Peyer's patch (tissue), 4 donors: ENCODE measurements at places on chromosomes 11 and 22. TPM values are rescaled to one million over a fixed set of nuclear protein-coding genes. Genes with fewer than 3 reads are reported as not detected.

GRCh38 chr11:7540830-7541555, 27.2 kb downstream of the PPFIBP2 start:
- no peak for DNase-seq

DNA sequence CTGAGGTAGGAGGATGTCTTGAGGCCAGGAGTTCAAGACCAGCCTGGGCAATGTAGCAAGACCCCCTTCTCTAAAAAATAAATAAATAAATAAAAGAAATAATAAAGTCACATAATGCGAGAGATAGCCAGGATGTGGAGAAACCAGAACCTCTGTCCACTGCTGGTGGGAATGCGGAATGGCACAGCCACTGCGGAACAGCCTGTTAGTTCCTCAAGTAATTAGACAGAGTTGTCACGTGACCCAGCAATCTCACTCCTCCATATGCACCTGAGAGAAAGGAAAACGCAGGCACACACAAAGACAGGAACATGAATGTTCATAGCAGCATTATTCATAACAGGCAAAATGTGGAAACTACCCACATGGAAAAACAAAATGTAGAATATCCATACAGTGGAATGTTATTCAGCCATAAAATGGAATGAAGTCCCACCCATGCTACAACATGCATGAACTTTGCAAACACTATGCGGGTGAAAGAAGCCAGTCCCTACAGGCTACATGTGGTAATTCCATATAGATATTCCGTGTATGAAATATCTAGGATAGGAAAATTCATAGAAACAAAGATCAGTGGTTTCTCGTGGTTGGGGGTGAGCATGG, 27.4 kb downstream of the LIF start:
- DNase-seq: no peak

GRCh38 chr11:26018336-26018735, 313.6 kb upstream of the ANO3 start:
- DNase-seq: no peak

DNA sequence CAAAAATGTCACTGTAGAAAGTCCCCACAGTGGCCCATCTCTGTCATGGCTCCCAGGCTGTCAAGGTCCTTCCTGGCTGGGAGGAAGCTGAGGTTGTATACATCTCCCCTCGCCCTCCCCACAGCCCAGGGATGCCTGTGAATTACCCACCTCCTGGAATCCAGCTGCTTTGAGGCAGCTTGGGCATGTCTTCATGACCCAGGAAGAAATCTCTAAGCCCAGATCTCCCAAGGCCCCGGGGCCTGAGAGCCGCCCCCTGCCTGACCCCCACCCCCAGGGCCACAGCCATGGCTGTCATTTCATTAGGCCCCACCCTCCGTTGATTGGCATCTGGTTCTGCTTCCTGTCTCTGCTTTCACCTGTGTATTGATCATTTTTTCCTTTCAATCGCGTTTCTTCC, 207.5 kb downstream of the TBC1D22A start:
- no peak for DNase-seq

DNA sequence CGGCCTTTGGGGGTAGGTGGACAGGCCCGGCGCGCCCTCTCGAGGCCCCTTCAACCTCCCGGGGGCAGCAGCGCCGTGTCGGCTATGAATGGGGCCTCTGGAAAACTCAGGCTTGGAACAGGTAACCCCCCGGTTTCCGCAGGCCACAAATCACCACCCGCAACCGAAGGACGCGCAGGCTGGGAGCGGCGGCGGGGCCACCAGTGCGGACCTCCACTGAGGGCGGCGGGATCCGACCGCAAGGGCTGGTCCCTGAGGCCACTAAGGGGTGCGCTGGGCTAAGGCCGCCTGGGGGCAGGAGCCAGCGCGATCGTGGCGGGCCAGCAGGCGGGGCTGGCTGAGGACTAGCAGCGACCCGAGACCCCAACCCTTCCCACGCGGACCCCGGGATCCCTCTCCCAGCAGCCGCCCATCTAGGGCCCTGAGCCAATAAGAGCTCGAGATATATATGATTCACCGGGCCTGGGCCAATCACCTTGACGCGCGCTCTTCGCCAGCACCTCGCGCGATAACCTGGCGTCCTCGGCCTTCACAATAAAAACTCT, 609 bp upstream of the ATF4 start:
- peak; percentile 97 for DNase-seq

PRAME gene
- not detected for total RNA-seq

GRCh38 chr22:19909350-19910179, 32.0 kb upstream of the COMT start:
- DNase-seq: peak; percentile 94

NLRP6 gene
- total RNA-seq: 495 TPM

MADD gene
- 74.3 TPM for total RNA-seq

- DNase-seq: no peak
These were observed 21.7 kb downstream of the PTPN5 start for GRCh38 chr11:18769802-18770456.

- no peak for DNase-seq
These were observed 54.1 kb downstream of the MAML2 start for GRCh38 chr11:96288915-96289314.

GPR152 gene
- not detected for total RNA-seq

- no peak for DNase-seq
These were observed 20.4 kb upstream of the MAPK1 start for GRCh38 chr22:21887841-21888240.

CD44 gene
- total RNA-seq: 412 TPM

DNA sequence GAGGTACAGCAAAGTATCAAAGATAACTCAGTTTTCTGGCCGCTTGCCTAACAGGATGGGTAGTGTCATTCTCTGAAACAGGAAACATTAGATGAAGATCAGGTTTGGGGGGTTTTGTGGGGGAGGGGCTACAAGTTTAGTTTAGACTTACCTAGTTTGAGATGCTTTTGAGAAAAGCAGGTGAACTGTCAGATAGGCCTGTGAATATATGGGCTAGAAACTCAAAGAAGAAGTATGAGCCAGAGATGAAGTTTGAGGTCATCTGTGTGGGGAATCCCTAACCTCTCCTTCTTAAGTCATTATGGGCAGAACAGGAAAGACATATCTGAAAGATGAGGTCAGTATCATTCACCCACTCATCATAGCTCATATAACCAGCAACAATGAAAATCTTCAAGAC, 11.9 kb downstream of the HOATZ start:
- DNase-seq: no peak

PHOX2A gene
- not detected for total RNA-seq

TMX2 gene
- total RNA-seq: 70.9 TPM

- DNase-seq: no peak
These were observed 64.0 kb downstream of the CCDC83 start for GRCh38 chr11:85918910-85919794.

LSP1 gene
- 175 TPM for total RNA-seq

FAT3 gene
- total RNA-seq: under 0.01 TPM

CNTN5 gene
- not detected for total RNA-seq

POGLUT3 gene
- total RNA-seq: 1.7 TPM

DNA sequence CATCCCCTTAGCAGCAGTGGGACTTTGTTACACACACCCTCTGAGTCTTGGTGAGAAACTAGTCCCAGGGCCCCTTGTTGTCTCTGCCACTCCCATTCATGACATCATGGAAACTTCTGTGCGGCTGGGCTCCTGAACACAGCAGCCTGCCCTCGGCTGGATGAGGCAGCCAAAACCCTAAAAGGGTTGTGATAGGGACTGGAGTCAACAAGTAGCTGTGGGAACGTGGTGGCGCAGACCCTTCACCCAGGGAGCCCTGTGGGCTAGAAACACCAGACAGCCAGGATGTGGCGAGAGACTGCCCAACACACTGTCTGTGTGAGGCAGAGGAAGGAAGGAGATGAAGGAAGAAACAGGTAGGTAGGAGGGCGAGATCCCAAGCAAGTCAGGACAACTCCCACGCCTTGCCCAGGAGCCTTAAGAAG, 3.9 kb downstream of the CD3D start:
- peak; percentile 82 for DNase-seq

- no peak for DNase-seq
These were observed 3.8 kb downstream of the MAPK12 start for GRCh38 chr22:50257451-50258360.

IGSF22 gene
- not detected for total RNA-seq

DNA sequence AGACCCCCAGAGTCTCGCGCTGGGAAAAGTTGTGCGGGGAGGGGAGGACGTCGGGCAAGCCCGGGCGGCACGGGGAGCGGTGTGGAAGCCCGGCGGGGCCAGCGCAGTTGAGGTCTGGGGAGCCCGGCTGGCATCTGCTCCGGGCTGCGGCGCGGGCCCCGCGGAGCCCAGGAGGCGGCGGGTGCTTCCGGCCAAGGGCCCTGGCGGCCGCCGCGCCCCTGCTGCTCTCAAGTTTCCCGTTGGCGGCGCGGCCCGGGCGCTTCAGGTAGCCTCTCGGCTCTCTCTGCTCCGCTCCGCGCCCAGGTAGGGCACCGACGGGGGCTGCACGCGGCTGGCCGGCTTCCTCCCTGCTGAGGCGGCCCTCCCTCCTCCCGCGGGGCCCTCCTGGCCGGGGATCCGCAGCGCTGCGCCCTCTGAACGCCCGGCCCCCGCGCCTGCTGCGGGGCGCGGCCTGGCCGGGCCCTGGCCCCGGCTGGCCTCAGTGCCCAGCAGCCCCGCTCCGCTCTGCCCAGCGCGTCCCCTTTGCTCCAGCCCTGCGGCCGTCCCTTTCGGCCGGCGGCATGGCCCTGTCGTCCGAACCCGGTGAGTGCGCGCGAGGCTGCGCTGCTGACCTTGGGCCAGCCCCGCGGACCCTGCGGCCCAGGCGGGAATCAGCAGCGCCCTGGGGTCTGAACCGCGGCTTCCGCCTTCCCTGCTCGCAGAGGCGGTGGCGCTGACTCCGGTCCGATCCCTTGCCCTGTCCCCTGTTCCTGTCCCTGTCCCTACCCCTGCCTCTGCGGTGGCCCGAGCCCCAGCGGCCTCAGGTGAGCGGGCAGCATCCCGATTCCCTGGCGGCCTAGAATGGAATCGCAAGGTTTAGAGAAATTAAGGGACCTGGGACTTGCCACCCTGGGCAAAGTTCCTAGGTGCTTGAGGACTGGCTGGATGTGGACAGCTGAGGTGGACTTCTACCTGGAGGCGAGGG, 4.3 kb upstream of the AMPD3 start:
- DNase-seq: peak; percentile 87

DNA sequence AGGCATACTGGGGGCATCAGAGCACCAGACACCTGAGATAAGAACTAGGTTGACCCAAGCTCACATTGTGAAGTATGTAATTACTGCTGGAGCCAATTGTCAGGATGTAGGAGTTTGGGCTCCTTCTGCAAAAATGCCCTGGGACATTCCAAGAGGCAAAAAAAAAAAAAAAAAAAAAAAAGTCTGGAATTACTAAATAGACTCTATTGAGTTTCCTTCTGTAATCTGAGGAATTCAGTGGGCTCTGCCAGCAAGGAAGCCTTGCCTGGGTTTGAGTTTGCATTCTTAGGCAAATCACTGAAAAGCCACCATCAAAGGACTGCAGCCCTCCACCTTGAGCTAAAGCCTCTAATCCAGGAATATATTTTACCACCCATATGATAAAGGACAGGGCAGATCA, 8.0 kb upstream of the CAVIN3 start:
- DNase-seq: no peak

- no peak for DNase-seq
These were observed 1.1 kb downstream of the CDC45 start for GRCh38 chr22:19480789-19481188.

GRCh38 chr11:76756341-76756741, 26.8 kb upstream of the TSKU start:
- DNase-seq: no peak

- no peak for DNase-seq
These were observed 11.9 kb upstream of the NXF1 start for GRCh38 chr11:62817129-62817528.

MIOX gene
- not detected for total RNA-seq

GRCh38 chr11:109957601-109958000, 135.6 kb upstream of the ZC3H12C start:
- DNase-seq: no peak

C11orf42 gene
- not detected for total RNA-seq

TBX1 gene
- total RNA-seq: 4.1 TPM

- DNase-seq: peak; percentile 72
These were observed 98.9 kb downstream of the TRAF6 start for GRCh38 chr11:36411202-36411640.

DNA sequence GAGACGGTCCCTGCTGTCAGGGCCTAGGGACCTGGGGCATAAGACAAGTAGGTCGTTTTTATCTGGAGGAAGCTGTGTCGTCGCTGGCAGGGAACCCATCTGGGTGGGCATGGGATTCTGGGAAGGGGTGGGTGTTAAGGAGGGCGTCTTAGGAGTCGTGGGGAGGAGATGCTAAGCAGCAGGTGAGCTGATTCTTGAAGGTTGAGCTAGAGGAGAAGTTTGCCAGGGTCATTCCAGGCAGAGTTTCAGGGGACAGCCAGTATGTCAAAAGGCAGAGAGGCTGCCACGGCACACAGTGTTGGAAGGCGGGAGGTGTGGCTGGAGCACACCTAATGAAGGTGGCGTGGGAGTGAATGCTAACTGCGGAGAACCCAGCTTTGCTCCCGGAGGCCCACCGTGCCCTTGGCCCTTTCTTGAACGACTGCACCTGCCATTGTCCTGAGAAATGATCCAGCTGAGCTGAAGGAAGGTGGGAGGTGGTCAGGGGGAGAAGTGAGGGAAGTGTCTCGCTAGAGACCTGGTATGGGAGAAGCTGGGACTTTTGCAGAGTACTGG, 1.3 kb downstream of the FAM118A start:
- no peak for DNase-seq

GRCh38 chr22:33526434-33527107, 393.7 kb downstream of the LARGE1 start:
- DNase-seq: no peak

RFPL2 gene
- not detected for total RNA-seq

DNA sequence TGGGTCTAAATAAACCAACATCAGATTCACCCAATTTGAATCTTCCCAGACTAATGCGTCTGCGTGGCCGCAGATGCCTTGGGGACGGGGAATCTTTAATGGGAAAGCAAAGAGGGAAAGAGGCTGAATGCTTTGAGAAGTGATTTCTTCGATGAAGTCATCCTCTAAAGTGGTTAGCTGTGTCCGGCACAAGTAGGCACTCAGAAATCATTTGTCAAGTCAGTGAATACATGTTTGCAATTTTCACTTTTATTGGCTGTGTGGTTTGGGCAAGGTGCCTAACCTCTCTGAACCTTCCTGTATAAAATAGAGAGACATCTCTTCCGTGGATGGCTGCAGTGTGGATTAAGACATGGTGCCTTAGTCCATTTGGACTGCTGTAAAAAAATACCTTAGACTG, 19.7 kb upstream of the IFT27 start:
- no peak for DNase-seq

DNA sequence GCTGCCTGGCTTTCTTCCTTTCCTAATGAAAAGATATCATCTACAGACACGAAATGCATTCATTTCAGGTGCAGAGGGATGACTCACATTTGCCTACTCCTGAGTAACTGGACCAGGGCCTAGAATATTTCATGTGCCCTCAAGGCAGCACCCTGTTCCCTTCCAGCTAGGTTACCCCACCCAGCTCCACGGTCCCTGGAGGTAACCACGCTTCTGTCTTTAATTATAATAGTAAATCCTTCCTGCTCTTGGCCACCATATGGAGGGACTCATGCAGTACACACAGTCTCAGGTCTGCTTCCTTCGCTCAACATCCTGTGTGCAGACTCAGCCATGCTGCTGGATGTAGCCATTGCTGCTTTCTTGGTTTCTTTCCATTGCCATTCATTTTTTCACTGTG, 22.3 kb downstream of the DHCR7 start:
- no peak for DNase-seq

HTR3A gene
- total RNA-seq: 0.80 TPM

DEFB131B gene
- not detected for total RNA-seq

- DNase-seq: peak; percentile 100
These were observed at the start of gene DRAP1 for GRCh38 chr11:65919141-65919572. DRAP1 (plus strand) TSS chr11:65919426; CDS start chr11:65919502, 76 bp downstream.
